ENCODE measurements at places on chromosomes 6 and 20.

GRCh38 chr6:5958921-5959320 is 47.8 kb downstream of the NRN1 start:
- no peak for DNase-seq

DNA sequence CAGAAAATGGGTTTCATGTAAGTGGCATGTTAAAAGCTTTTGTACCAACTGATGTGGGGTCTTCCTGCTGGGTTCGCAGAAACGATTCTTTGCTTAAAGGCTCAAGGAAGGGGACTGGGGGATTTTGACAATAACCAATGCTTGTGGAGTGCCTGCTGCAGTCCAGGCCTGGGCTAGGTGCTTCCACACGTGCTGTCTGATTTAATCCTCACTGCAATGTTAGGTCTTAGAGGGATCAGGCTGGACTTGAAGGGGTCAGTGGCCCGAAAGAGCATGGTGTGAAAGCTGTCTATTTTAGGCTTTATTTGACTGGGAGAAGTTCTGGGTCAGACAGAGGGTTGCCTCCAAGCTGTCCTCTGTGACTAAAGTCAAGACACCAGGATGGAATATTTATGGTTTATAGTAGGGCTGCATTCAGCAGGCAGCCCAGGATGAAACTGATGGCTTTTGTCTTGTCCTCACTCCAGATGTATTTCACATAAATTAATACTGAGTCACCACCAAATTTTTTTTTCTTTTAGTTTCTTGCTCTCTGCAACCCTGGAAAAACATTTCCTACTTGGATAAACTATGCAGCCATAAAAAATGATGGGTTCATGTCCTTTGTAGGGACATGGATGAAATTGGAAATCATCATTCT is 219.1 kb downstream of the ZMYND8 start:
- no peak for DNase-seq

- no peak for DNase-seq
These were observed 2.7 kb downstream of the CDC5L start for GRCh38 chr6:44390158-44390683.

DNA sequence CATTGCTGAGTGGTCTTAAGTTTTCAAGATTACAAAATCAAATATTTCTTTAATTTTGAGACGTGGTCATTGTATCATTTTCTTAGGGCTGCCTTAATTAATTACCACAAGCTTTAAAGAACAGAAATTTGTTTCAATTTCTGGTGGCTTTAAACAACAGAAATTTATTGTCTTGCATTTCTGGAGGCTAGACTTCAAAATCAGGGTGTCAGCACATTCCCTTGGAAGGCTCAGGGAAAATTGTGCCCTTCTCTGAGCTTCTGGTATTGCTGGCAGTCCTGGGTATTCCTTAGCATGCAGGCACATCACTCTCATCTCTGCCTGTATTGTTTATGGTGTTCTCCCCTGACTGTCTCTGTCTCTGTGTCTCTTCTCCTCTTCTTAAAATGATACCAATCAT is 76.0 kb upstream of the PCSK2 start:
- DNase-seq: no peak

DNA sequence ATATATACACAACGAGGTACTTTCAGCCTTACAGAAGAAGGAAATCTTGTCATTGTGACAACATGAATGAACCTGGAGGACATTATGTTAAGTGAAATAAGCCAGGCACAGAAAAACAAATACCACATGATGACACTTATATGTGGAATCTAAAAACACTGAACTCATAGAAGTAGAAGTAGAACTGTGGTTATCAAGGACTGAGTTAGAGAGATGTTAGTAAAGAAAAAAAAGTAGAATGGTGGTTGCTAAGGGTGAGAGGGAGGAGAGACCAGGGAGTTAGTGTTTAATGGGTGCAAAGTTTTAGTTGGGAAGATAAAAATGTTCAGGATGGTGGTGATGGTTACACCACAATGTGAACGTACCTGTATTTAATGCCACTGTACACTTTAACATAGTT is 4.8 kb upstream of the STX11 start:
- no peak for DNase-seq

All from Caco-2 (cell line).